ENCODE measurements at places on chromosomes 5 and 9.
A peak's percentile ranks its signal among the peaks of the same experiment; 100 is the strongest.

- no peak for DNase-seq
Observed at GRCh38 chr9:34463098-34463900, 4.7 kb downstream of the DNAI1 start.

GRCh38 chr5:108212775-108213346, 169.0 kb downstream of the FBXL17 start:
- DNase-seq = no peak

DNA sequence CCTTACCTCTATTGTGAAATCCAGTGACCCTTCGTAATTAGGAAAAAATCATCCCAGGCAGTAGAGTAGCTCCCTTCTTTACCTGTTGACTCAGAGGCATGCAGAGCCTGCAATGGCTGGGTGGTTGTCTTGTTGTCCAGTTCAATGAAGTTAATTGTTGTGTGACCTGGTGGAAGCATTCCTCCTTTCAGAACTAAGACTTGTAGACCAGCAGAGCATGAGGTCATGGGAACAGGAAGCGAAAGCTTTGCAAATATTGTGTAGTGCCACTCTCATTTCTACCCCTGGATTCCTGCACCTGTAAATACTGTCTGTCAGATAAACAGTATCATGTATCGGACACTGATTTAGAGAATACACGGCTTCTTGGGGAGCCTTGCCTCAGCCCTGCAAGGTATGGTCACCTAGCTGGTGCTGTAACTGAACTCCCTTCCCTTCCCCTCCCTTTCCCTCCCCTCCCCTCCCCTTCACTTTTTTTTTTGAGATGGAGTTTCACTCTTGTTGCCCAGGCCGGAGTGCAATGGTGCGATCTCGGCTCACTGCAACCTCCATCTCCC, 5.7 kb upstream of the PRXL2C start:
- DNase-seq = no peak

DNA sequence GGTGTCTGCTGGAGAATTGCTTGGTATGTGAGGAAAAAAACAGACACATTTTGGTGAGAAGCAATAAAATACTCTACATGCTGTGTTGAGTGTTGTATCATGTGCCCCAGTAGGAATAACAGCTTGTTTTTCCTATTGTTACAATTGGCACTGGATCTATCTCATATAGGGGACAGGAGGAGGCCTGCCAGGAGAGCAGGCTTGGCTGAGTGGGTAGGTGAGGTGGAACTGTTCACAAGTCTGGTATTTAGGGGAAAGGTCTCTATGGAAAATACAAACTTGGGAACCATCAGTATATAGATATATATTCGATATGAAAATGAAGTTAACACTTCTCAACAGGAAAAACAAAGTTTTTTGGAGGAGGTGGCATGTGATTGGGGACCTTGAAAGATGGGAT, 9.5 kb upstream of the SH3TC2 start:
- DNase-seq = no peak

GRCh38 chr5:74866596-74867162, 492 bp upstream of the FAM169A start:
- peak; percentile 77 for DNase-seq
